NCI-H1105 (cell line): ENCODE measurements at places on chromosomes 1 and 21.
A peak's percentile ranks its signal among the peaks of the same experiment; 100 is the strongest.

DNA sequence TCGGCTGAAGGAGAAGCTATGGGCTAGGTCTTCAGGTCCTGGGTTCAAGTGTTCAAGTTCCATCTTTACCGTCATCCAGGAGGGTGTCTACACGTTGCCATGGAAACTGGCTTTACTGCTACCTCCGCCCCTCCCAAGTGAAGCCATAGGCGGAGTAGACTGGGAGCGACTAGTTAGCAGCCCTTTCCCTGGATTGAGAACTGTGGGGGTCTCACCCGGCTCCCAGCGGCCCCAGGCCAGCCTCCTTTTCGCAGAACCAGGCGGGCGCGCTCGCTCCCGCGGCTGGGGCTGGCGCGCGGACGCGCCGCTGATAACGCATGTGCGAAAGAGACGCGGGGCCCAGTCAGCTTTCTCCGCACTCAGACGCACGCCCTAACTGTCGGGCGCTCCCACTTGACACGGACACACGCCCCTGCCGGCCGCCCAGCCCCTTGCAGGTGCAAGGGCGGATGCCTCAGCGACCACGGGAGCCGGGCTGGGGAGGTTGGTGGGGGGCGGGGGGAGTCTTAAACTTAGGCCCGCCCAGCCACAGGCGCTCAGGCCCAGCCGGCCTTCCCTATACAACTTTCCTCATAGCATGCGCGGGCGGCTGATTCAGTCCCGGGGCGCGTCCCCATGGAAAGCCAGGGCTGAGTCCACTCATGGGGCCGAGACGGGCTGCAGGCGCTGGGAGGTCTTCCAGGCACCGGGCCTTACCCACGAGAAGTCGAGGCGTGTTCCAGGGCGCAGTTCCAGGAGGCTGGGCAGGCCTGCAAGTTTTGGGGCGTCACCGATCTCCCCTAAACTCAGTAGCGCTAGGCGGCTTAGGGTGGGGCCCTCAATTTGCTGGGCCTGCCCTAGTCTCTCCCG lies 7.4 kb downstream of the EFNA4 start:
- peak; percentile 81 for DNase-seq

- DNase-seq, result no peak
Measured at GRCh38 chr1:220924331-220924970, 45.2 kb downstream of the HLX start.

GRCh38 chr1:22359427-22359826 lies 92.2 kb upstream of the ZBTB40 start:
- no peak for DNase-seq

GRCh38 chr1:99992760-99993467 lies 23.1 kb downstream of the SLC35A3 start:
- no peak for DNase-seq

- no peak for DNase-seq
Measured at GRCh38 chr1:222329493-222330045, 218.3 kb downstream of the HHIPL2 start.

DNA sequence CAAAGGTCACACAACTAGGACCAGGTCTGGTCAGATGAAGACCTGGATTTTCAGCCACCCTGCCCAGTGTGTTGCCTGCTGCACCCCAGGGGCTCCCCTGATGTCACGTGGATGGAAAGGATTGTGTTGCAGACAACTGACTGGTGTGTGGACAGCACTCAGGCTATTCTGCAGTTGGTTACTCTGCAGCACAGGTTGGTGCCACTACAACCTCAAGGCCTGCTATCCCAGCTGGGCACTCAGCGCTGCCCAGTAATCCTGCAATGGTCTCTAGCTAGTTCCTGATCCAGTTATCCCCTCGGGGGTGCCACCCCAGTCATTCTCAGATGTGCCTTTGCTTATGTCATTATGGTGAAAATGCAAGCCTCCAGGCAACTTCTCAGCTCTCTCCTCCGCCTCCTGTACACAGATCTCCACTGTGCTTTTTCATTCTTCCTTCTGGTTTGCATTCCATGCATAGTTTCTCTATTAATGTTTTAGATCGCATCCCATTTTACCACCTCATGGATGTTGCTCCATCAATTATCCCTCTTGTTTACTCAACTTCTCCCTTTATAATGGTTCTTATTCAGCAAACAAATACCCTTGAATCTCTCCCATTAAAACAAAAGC lies 503.2 kb upstream of the CAMK1G start:
- DNase-seq, result no peak

DNA sequence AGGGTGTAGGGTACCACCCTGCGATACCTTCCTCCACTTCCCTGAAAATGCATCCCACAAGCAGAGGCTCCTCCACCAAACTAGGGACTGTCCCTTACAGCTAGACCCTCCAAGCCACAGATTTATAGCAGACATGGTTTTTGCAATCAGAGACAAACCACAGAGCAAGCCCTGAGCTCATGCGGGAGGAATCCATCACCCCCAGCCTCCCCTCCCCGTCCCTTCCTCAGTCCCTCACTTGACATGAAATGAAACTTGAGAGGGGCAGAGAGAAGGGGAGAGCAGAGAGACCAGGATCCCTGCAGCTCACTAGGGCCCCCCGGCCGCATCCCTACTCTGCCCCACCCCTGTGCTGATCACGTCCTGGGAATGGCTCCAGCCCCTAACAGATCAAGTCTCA lies 94.9 kb downstream of the MRPL37 start:
- DNase-seq, result no peak

- DNase-seq, result no peak
Measured at GRCh38 chr1:91555821-91556531, 55.3 kb downstream of the CDC7 start.

DNA sequence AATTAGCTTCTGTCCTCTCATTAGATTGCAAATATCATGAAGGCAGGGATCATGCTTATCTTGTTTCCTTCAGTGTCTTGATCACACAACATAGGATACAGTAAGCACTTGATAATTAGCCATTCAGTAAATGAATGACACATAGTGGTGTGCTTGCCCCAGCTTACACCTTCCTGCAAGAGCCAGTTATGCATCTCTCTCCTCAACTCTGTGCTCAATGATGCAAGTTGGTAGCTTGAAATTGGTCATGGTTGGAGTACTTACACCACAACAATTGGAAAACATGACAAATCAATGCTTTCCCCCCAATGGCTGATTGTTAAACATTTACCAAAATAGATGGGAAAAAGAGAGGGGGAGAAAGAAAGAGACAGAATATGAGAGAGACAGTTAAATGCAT lies 129.2 kb downstream of the NUF2 start:
- no peak for DNase-seq

DNA sequence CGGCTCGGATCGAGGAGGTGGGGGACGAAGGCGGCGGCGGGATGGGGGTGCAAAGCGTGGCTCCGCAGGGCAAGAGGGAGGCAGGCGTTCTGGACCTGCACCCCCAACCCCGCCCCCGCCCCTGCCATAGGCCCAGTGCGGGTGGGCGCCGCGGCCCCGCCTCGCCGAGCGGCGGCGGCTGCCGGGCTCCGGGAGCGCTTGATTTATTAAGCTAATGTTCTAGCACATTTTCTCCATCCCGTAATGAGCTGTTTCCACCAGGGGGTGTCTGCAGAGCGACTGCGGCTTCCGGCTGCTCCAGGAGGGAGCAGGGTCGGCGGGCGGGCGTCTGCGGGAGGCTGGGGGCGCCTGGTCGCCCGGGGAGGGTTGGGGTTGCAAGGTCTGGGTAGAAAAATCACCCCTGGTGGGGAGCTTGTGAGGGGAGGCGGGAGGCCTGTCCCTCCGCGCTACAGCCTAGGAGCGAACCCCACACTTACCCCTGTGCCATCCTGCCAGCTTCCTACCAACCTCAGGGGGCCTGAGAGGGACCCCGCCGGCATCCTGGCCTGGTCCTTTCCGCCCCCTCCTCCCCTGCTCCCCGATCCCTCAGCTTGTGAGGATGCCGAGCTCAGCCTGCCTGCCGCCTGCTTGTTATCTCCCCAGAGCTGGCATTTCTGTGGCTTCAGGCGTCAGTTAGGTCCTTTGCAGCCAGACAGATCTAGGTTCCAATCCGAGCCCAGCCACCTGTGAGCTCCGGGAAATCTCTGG lies 48.5 kb upstream of the ACOT11 start:
- DNase-seq, result peak; percentile 65

GRCh38 chr1:213281640-213282301 lies 230.7 kb downstream of the RPS6KC1 start:
- DNase-seq, result no peak

GRCh38 chr1:85465099-85465785 lies at the start of gene DDAH1:
TSS of gene DDAH1 (minus strand) at chr1:85465159. CDS start at chr1:85465045, 114 bp downstream.
- DNase-seq, result peak; percentile 83

- peak; percentile 10 for DNase-seq
Measured at GRCh38 chr1:12078938-12079861, 16.1 kb downstream of the TNFRSF8 start.

DNA sequence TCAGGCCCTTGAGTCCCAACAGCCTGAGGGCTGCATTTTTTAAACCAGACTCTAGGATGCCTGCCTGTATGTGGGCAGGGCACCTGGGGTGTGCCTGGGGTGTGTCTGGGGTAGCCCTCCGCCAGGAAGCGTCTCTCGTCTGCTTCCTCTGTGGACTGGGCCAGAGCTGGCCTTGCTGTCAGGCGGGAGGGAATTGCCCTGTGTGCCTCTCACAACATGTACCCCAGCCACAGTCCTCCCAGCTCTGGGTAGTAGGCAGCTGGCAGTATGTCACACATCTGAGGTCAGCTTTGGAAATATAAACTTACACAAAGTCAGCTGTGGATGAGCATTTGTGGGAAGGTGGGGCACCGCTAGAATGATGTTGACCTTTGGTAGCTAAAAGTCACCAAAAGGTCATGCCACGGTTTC lies 13.0 kb downstream of the TRAF5 start:
- no peak for DNase-seq

GRCh38 chr1:29651684-29652665 lies 415.7 kb downstream of the PTPRU start:
- DNase-seq, result no peak

GRCh38 chr1:248158758-248159157 lies 13.8 kb downstream of the OR2M5 start:
- no peak for DNase-seq

- no peak for DNase-seq
Measured at GRCh38 chr1:244234009-244234643, 183.0 kb downstream of the ZBTB18 start.

DNA sequence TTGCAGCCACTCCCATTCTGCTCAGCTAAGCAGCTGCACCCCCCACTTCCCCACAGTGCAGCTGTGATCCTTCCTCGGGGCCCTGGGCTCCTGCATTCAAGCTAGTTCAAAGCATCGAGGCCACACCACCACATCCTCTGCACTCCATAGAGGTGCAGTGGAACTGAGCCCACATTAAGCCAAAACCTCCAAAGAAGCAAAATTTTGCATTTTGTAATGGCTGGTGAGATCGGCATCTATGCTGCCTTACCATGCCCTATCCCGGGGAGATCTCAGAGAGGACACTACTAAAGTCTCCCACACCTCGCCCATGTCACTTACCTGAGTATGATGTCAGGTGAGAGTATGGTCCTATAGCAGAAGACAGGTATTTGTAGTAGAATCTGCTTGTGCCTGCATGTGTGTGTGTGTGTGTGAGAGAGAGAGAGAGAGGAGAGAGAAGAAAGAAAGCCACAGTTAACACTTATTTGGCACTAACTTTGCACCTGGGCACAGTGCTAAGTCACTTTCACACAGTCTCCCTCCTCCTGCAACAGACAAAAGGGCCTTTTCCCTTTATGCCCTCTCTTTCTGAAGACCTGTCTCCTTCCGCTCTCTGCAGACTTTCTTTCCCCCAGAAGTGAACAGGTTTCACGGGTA lies 89.8 kb downstream of the KIF14 start:
- no peak for DNase-seq

- DNase-seq, result no peak
Measured at GRCh38 chr1:84370831-84371394, 27.4 kb upstream of the DNASE2B start.

DNA sequence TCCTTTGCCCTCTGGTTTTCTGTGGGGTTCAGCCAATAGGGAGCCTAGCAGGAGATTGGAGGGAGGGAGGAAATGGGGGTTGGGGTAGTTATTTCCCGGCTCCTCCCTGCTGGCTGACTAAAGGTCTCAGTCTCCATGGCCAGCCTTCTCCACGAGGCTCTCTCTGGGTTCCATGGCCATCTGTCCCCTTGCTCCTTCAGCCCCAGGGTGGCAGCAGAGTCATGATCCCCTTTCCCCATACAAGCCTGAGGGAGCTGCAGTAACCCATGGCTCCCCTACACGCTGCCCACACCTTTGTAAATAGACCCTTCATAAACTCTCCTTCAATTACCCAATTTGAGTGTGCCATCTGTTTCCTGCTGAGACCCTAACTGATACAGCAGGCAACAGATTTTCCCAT lies 176.1 kb upstream of the CSF3R start:
- no peak for DNase-seq

DNA sequence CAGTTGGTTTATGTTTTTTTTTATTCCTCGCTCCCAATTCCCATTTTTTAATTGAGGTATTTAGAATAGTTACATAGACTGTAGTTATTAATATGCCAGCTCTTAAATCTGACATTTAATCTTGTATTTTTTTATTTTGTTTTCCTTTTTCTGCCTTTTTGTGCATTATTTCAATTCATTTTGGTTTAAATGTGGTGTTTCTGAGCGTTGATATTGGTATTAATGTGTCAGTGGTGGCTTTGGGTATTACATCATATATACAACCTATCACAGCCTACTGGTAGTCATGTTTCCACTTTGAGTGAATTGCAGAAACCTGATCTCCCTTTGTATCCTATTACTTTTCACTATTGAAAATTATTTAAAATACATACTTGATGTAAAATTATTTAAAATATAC lies 1027.3 kb downstream of the KCNT2 start:
- no peak for DNase-seq

DNA sequence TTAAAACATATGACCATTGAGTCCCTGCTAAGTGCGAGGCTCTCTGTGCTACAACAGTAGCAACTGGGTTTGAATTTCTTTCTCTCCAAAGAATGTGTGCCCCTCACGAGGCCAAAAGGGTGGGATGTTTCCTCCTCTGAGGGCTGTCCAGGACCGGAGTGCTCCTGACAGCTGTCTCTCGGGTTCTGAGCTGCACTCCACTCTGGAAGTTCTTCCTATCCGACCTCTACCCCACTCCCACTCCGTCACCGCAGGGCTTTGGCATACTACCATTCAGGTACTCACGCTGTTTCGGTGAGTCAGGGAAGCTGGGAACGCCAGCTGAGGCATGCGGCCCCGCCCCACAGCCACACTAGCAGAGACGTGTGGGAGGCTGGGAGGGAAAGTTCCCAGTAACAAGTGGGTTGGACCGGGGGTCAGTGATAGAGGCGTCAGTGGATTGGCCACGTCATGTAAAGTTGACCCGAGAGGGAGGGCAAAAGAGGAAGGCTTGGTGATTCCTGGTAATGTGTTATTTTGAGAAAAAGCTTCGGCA lies 705 bp upstream of the SLC50A1 start:
- peak; percentile 37 for DNase-seq

DNA sequence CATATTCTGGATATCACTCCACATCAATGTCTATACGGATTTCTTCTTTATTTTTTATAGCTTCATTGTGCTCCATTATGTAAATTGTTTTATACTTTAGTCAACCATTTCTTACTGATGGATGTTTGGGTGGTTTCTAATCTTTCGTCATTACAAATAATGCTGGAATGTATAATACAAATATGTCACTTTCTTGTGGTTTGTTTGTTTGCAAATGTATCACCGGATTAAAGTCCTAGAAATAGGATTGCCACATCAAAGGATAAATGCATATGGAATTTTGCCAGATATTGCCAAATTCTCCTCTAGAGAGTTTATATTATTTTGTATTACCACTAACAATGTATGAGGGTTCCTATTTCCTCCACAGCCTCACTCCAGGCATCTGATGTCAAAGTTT lies 48.7 kb upstream of the PRDM2 start:
- no peak for DNase-seq

- DNase-seq, result no peak
Measured at GRCh38 chr21:36431252-36431651, 46.1 kb downstream of the CHAF1B start.

GRCh38 chr1:86687595-86687994 lies 16.8 kb upstream of the SH3GLB1 start:
- peak; percentile 37 for DNase-seq
